Left lung (tissue), 14 donors: ENCODE measurements at places on chromosomes 12 and 14.

- no peak for DNase-seq
Measured at GRCh38 chr14:92866901-92867865, 55.8 kb upstream of the CHGA start.

GRCh38 chr14:86505808-86506207 is 975.9 kb downstream of the FLRT2 start:
- DNase-seq: no peak

- DNase-seq: no peak
Measured at GRCh38 chr12:49206389-49206788, 17.5 kb upstream of the TUBA1A start.

GRCh38 chr14:39319381-39319780 is 85.7 kb downstream of the MIA2 start:
- no peak for DNase-seq

DNA sequence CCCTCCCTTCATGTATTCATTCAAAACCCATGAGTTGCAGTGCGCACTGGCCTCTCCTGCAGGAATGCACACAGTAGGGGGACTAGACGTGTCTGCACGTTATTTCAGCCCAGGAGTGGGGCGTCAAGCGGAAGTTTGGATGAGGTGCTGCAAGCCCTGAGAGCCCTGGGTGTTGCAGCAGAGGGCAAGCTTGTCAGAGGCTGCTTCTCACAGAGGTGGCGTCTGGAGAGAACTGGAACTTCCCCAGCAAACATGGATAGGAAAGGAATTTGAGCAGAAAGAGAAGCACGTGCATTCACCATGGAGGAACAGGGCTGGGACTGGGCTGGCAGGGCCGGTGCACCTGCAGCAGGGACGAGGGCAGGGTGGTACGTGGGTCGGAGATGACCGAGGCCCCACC is 64.9 kb downstream of the TECPR2 start:
- no peak for DNase-seq
